ENCODE measurements at places on chromosomes 6 and 20. TPM values are rescaled to one million over a fixed set of nuclear protein-coding genes. Genes with fewer than 3 reads are reported as not detected.

DNAJC5 gene
- 77.8 TPM for polyA plus RNA-seq

SIM1 gene
- not detected for polyA plus RNA-seq

KIAA1755 gene
- polyA plus RNA-seq, result 9.8 TPM

RAB23 gene
- polyA plus RNA-seq, result 4.7 TPM

GJA10 gene
- polyA plus RNA-seq, result not detected

IL20RA gene
- polyA plus RNA-seq, result 2.1 TPM

Data from brain (organoid and tissue), 16 donors.